ENCODE measurements at places on chromosomes 3 and 15.

DNA sequence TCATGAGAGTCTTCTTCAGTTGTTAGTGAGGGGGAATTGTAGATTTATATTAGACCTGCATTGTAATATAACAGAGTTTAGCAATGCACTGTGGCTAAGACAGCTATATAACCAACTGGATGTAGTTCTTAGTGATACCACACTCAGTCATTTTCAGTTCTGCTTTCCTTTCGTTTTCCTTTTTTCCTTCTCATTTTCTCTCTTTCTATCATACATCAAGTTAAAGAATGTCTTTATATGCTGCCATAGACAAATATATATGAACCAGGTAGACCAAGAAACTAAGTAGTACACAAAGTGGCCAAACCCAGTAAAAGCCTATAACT is 43.7 kb upstream of the CD47 start:
- DNase-seq = no peak

DNA sequence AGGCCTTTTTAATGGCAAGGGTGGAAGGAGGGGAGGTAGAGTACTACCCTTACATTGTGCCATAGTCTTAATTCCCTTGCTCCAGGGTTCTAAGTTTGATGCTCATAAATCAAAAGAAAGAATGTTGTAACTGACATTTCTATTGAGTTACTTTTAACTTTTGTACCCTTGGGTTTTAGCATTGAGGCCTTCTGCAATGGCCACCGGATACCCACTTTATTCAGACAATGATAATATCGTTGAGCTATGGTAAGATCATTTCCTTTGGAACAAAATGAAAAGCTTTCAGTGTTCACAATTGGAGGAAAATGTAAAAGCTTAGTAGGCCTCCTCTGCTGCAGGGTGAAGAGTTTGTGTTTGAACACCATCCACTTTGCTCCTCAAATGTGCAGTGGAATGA is 16.8 kb downstream of the CGNL1 start:
- no peak for DNase-seq

DNA sequence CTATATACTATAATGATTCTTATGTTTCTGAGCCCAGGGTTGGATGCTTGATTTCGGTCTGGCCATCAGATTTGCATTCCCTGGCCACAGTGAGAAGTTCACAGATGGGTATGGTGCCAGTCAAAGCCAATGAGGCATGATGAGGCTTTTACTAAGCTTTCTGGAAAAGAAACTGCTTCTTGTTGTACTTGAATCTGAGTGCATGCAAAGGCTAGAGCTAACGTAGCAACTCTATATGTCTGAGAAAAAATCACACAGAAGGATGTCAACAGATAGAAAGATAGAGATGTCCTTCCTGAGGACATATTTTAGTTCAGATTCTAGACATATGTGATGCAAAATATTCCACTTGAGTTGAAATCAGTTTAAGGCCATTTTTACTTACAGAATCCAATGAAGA is 608.1 kb downstream of the ROBO1 start:
- no peak for DNase-seq

- peak; percentile 93 for DNase-seq
These were observed 476.6 kb upstream of the ROBO1 start for GRCh38 chr3:80244390-80244789.

GRCh38 chr15:100958326-100959065 is 39.3 kb downstream of the LRRK1 start:
- DNase-seq = peak; percentile 53

- DNase-seq = no peak
These were observed 165.8 kb upstream of the ROPN1 start for GRCh38 chr3:124157748-124158147.

GRCh38 chr15:93973287-93973686 is 258.1 kb upstream of the MCTP2 start:
- DNase-seq = no peak

DNA sequence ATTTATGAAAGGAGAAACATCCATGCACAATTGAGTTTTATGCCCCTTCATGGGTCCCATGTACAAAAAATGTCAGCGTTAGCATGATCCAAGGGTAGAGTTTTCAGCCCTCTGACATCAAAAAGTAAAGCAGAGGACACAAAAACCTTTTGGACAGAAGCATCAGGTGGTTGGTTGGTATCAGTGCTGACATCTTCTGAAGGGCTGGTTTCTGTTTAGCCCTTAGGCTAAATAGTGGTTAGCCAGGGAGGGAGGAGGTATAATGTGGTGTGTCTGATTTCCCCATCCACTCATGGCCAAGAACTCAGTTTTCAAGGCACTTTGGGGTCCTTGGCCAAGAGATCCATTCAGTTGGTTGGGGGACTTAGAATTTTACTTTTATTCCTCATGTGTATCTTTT is 16.5 kb downstream of the CCDC66 start:
- no peak for DNase-seq

- DNase-seq = no peak
These were observed 156.8 kb downstream of the ATP10A start for GRCh38 chr15:25706176-25706955.

DNA sequence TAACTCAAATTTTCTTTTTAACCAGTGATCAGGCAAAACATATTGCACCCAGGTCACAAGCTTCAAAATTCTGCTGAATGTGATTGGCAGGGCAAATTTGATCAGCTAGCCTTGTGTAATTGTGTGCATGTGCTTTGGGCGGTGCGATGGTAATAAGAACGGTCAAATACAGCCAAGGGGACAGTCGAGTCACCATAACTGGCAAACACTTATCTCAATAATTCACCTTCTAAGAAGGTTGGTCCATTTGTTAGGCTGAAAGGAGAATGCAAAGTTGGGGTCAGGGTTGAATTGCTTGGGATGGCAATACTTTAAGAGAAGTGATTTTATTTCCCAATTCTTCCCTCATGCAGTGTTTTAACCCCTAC is 302.4 kb upstream of the PDZRN3 start:
- DNase-seq = no peak

DNA sequence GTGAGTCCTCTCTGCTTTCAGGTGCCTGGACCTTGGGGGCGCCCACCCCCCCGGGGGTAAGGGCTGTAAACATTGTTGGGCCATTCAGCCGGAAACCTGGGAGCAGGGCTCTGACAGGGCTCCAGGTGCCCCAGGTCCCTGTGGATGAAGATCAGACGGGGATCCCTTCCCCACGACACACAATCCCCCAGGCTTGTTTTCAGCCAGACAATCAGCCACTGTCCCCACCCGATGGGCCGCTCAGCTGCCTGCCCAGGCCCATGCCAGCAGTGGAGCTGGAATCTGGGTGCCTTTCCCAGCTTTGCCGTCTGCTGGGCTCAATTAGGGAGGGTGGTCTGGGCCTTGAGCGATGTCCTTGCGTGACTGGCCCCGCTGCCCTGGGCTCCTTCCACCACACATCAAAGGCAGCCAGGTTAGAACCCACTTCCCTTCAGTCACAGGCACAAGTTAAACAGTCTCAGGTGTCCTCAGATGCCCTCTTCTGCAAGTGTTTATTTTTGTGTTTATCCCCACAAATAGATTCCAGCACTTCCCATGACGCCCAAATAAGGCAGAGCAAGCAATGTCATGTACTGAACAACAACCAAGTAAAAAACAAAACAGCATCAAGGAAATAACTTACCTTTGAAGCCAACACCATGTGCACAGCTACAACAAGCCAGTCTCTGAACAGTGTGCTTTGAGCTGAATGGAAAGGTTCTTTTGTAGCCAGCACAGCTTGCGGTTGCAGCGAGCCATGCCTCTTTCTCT is 77.0 kb upstream of the ALDH1A3 start:
- DNase-seq = no peak

DNA sequence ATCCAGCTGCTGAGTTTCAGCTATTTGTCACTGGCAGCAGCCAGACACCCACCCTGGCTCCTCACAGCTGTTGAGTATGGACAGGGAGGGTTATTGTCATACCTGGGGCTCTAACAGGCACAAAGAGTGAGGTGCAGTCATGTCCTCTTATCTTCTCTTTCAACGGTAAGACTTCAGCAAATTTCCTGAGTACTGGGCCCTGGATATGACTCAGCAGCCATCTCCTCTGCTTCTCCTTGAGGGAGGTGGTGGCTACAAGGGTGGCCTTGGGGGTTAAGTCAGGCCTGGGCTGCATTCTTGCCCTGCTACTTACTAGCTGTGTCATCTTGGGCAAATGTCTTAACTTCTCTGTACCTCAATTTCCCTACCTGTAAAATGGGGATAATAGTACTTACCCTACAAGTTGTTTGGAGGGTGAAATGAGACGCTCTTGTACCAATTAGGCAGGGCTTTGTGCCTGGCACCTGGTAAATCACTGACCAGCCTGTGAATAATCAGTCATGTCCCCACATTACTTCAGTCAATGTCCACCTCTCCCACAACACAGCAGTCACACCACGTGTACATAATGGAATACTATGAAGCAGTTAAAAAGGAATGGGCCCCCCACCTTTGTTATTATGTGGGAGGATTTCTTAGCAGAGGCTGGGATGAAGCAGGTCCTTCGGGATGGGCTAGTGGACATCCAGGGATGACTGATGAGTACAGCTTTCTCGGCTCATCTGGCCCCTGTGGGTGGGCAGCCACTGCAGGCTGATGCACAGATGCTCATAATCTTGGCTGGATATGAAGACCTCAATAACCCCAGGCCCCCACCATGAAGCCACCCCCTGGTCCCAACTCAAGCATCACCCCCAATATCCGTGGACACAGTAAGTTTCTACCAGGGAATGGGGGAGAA is 528.8 kb downstream of the SHQ1 start:
- peak; percentile 50 for DNase-seq

DNA sequence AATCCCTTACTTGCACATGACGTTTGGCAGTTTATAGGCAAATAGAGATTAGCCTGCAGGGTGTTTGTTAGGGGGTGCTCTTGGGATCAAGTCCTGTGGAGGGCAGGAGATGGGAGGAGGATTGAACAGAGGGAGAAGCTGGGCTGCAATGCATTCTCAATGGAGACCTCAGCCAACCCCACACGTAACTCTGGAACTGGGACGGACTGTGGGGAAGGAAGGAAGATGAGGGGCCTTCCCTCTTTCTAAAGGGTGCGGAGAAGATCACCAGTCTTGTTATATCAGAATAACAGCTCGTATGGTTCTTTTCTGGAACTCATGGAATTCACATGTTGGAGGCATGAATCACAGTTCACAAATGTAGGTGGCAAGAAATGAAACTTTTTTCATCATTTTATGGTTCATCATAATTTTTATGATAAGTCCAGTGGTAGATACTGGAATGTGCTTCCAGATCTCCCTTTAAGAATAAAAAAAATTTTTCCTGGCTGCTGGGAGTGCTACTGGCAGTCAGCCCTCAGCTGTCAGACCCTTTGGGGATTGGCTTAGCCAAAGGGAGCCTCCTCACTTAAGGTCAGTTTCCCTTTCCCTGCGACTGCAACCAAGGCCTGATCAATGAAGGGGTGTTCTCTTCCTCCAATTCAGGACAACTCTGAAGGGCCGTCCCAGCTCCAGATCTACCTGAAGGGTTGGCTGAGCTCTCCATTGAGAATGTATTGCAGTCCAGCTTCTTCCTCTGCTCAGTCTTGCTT is 20.5 kb upstream of the LYZL4 start:
- DNase-seq = no peak

DNA sequence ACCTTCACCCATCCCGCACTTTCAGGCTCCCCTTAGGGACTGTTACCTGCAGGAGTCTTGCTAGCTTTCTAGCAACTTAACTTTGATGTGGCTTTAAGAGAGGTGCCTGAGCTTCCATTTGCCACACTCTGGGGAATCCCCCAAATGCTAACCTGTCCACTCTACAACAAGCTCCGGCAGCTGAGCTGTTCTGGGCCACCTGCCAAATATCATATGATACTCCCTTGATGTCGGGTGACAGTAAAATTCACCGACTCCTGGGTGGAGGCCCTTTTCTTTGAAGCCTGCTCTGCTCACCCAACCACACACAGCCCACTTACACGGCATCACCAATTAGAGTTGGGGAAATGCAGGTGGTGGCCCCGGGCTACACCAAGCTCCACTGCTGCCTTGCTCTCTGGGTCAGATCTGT is 38.0 kb upstream of the XCR1 start:
- DNase-seq = peak; percentile 56

- peak; percentile 87 for DNase-seq
These were observed 2.0 kb upstream of the HYAL2 start for GRCh38 chr3:50324351-50325112.

- DNase-seq = no peak
These were observed 174.0 kb upstream of the TPM1 start for GRCh38 chr15:62868507-62868906.

DNA sequence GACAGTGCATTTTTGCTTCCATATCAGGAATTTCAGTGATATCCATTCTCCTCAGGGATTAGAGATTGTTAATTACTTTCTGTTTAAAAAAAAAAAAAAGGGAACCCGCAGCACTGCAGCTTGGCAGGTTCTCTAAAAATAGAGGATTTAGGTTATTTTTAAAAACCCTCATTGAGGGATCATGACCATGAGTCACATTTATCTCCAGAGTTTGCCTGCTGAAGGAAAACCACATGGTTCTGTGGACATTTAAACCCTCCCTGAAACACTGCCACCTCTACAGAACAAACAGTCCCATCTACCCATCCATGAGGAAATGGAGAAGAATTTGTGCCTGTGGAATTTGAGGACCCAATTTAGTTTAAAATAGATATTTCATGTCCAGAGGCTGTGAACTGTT is 66.2 kb upstream of the UBE2E1 start:
- DNase-seq = peak; percentile 76

GRCh38 chr15:90539789-90540188 is 10.1 kb downstream of the CRTC3 start:
- no peak for DNase-seq

GRCh38 chr3:115359536-115359935 is 212.4 kb upstream of the ZBTB20 start:
- peak; percentile 69 for DNase-seq

DNA sequence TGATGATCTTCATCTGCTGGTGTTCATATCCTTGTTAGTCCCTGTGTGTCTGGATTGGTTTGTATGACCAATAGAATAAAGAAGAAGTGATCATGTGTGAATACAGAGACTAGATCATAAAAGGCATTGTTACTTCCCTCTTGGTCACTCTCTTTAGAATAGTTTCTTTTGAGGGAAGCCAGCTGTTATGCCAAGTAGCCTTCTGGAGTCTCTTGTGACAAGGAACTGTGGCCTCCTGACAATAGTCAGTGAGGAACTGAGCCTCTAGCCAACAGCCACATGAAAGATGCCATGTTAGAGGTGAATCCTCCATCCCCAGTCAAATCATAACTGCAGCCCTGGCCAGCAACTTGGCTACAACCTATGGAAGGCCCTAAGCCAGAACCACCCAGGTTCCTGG is 63.0 kb upstream of the SMAD3 start:
- no peak for DNase-seq

- DNase-seq = peak; percentile 64
These were observed 430.7 kb upstream of the CBLB start for GRCh38 chr3:106299300-106300098.

DNA sequence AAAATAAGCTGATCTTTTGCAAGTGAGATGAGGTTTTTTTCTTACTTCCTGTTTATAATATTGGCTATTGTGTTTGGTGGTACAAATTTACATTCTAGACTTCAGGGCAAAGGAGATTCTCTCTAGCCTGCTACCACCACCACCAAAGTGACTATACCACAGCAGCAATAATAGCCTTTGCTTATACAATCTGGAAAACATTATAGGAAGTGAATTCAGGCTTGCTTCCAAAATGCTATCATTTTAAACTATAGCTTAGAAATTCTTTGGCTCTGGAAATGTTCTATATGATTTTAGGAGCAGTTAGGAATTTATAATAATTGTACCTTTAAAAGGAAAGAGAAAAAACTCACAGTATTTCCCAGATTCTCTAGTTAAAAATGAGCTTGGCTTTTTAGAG is 94.4 kb downstream of the TFG start:
- no peak for DNase-seq

GRCh38 chr15:57213862-57214261 is 162.4 kb upstream of the CGNL1 start:
- peak; percentile 84 for DNase-seq

- DNase-seq = peak; percentile 48
These were observed 158.0 kb downstream of the CDIN1 start for GRCh38 chr15:36737430-36737891.

GRCh38 chr3:37197810-37198371 is 23.5 kb upstream of the LRRFIP2 start:
- DNase-seq = peak; percentile 19

Measured in choroid plexus epithelial cell (primary cell).